ENCODE measurements at places on chromosomes 3 and 15.

- DNase-seq: no peak
Measured at GRCh38 chr15:72836676-72837330, 53.2 kb upstream of the ADPGK start.

- DNase-seq: no peak
Measured at GRCh38 chr15:24862726-24863521, 91.9 kb upstream of the SNRPN start.

DNA sequence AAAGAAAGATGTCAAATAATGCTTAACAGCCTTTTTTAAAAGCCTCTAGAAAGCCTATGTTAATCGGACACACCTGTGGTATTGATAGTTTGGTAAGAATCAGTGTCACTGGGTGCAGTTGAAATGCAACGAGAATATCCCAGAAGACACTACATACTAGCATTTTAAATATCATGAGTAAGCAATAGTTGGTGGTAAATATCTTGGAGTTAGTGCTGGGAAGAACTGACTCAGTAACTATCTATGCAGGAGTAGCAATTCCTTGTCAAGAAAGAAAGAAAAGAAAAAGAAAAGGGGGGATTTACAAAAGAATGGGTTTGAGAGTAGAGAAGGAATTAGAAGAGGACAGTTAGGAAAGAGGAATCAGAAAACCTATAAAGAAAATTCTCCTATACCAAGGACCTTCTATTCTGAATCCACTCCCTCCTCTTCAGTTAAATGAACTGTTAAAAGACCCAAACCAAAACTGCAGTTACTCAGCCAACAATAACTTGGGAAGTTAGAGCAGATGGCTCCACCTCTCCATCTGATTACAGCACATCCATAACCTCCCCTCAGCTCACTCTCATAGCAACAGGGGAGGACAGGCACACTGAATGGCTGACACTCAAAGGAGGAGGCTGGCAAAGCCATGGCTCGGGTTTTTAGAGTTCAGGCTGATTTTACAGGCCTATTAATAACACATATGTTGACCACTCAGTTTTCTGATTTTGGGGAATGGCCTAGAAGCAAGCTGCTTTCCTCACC is 207.6 kb upstream of the MDFIC2 start:
- DNase-seq: no peak

DNA sequence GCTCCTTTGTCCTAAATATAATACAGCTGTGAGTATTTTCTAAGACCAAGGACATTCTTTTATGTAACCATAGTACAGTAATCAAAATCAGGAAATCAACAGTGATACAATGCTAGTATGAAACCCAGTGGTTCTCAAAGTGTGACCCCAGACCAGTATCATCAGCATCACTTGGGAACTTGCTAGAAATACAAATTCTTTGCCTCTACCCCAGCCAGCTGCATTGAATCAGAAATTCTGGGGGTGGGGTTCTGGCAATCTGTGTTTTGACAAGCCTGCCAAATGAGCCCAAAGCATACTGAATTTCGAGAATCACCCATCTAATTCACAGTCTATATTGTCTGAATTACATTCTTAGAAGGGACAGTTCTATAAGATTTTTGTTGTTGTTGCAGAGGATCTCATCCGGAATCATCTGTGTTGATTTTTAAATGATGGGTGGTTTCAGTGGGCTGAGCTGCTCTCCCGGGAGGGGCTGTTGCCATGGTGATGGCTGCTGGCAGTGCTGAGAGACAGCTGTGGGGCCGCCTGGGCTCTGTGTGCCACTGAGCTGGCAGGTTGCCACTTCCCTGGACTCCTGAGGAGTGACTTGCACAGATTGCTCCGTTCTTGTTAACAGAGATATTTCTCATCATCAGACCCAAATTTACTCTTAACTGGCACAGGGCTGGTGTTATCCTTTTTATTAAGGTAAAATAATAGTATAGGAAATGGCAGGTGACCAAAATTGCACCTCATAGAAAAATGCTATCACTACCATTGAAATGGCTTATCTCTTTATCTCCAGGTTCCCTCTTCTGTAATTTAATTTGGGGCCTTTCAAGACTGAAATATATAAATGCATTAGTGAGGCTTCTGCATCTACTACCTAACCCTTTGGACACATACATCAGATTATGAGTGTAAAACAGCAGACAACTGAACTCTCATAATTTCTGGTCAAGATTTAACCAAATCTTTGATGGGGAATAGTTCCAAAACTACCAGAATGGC is 56.5 kb downstream of the NEK11 start:
- DNase-seq: peak; percentile 84

DNA sequence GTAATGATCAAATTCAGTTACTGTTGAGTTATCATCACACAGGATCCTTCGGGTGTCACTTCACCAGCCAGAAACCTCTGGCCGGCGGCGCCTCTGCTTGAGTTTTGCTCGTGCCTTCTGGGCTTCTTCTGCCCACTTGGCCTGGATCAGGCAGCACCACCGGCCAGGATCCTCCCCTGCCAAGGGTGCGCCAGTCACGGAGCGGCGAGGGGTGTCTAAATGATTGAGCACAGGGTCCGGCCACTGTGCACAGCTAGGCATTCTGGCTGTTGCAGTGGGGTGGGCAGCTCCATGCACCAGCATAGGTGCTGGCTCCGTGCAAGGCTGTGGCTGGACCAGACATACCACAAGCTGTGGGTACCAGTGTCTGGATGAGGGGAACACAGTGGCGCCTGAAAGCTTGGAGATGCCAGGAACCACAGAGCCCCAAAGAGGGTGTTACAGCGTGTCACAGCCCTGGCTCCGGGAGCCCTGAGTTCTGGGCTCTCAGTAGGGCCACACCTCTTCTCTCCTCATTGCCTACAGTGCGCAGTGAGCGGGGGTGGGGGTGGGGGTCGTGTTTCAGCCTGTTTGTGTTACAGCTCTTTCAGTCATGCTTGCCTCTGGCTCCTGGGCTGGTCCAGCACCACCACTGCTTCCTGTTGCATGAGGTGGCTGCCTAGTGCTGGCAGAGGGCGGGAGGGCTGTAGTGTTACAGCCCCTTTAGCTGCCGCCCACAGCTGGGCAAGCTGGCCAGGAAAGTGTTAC is 169.4 kb downstream of the FNDC3B start:
- DNase-seq: no peak

GRCh38 chr3:120622870-120623726 is 27.0 kb downstream of the NDUFB4 start:
- DNase-seq: no peak

- DNase-seq: no peak
Measured at GRCh38 chr15:60396100-60396499, 1.7 kb downstream of the ANXA2 start.

DNA sequence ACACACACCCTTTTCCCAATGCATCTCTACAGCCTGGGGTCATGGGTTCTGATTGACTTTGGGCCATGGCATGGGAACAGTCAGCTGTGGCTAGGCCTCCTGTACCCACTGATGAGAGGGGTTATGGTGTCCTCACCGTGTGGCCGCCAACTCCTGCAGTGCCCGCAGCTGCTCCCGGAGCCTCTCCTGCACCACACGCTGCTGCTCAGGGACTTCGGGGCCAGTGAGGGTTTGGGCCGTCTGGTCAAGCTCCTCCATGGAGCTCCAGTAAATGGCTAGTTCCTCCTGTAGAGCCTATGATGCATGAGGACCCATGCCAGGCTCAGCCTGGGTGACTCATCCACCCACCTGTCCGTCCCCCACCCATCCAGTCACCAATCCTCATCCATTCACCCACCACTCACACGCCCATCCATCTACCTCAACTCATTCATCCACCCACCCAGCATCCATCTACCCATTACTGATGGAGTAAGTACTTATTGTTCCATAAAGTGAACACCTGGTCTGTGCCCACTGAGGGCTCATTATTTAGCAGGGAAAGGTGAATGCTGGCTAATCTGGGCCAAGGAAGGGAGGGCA is 21.6 kb downstream of the SPTBN5 start:
- DNase-seq: no peak

- no peak for DNase-seq
Measured at GRCh38 chr15:74131628-74132413, 1.4 kb downstream of the ISLR2 start.

DNA sequence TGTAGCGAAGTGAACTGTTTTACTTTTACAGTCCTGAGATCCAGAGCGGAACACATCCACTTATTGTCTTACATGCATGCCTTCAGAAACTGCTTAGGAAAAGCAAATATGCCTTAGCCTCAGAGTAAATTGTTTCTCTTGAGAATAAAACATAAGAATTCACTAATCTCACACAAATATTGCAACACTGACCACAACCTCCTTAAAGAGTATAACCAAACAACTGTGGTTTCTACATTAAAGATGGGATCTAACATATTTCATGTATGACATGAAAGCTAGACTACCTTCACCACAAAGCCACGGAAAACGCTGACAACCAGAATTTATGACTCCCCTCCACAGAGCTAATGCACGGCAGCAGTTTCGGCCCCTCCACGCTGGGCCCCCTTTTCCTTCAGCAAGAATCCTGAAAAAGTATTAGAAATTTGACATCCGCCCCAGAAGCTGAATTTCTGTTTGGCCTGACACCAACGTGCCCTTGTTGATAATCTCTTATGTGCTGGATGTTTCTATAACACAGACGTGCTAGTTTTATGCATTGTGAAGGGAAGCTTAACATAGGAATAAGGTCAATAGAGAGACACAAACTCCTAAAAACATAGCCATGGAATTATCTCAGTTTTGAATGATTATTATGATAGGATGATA is 84.6 kb downstream of the GREM1 start:
- DNase-seq: no peak

DNA sequence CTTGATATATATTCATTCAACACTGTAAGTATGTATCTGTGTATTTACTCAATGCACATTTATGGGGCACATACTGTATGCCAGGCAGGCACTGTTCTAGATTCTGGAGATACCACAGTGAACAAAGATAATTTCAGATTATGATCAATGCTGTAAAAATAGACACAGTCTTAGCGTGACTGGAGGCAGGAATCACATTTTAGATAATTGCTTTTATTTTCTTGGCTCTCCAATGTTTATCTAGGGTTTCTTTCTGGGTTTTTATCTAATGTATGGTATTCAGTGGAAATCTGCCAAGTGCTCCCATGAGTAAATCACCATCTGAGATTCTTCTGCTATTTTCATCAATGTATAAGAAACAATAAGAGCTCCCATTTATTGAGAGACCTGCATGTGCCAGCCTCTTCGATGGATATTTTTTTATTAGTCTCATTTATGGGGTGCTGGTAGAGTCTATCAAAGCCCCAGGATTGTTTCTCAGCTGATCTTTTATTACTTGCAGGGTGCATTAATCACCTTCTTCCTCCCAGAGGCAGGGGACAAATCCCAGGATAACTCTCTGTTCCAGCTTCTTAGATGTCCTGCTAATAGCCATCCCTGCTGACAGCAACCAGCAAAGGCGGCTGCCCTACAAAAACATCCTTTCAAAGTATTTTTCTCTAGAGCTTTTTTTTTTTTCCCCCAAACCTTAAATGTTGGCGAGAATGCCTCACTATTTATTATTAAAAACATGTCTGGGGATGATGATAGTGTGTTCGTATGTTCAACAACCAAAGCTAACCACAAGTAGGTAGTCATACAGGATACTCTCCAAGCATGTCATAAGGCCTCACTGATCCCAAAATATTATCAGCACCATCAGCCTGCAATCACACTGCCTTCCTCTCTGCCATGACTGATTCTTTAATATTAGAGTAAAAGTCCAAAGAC is 331.0 kb upstream of the RASGRP1 start:
- DNase-seq: no peak

- no peak for DNase-seq
Measured at GRCh38 chr3:59072681-59073080, 22.9 kb upstream of the CFAP20DC start.

DNA sequence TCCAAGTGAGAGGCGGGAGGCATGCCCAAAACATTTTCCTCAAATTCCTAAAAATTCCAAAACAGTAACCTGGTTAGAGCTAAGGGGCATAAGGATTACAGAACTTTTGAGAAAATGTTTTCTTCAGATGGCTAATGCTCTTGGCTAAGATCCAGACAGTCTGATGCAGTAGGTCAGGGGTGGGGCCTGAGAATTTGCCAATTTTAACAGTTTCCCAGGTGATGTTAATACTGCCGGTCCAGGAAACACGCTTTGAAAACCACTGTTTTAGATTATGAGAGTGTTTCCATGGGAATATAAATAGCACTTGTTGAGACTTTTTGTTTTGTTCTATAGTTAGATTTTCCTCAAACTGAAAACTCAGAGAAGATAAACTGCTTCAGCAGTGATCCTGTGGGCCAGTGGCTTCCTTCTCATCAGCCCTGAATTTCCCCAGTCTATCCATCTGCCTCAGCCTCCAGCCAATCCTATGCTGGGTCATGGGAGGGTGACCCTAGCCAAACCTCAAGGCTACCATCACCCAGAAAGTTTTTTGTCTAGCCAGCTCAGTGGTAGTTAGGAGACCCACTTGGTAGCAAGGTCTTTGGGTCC is 71.6 kb upstream of the ACP3 start:
- no peak for DNase-seq

- no peak for DNase-seq
Measured at GRCh38 chr15:78565951-78566774, 843 bp downstream of the CHRNA5 start.

DNA sequence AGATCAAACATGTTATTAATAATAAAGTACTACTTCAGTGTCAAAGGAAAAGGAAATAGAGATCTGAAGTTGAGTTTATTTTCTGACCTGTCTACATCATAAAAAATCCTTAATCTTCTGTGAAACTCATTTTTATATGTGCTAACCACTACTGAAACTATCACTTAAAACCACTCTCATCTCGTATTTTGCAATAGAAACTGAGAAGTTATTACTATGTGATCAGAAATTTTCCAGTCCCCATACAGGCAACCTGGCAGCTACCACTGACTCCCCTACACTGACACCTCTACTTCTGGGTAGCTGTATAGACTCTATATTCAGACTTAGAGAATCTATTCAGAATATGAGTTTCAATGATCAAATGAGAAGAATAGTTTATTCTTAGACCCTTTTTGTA is 8.3 kb downstream of the HDGFL3 start:
- no peak for DNase-seq

DNA sequence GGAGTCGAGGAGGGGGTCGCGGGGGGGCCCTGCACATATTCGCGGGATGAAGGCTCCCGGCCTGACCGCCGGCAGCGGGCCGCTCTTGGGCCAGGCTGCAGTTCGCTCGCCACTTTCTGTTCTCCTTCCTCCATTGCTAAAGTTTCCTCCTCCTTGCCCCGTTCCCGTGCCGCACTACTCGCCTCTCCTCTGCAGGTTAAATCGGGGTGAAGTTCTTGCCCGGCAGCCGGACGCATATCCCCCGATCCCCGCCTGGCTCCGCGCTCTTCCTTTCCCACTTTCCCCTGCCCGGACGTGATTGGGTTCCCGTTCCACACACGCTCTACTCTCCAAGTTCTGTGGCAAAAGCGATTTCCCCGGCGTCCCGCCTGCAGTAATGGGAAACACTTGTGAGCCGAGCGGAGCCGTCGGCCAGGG is 556 bp downstream of the CRYBG3 start:
- DNase-seq: peak; percentile 78

GRCh38 chr3:111301238-111301798 is 229.7 kb downstream of the NECTIN3 start:
- DNase-seq: no peak

DNA sequence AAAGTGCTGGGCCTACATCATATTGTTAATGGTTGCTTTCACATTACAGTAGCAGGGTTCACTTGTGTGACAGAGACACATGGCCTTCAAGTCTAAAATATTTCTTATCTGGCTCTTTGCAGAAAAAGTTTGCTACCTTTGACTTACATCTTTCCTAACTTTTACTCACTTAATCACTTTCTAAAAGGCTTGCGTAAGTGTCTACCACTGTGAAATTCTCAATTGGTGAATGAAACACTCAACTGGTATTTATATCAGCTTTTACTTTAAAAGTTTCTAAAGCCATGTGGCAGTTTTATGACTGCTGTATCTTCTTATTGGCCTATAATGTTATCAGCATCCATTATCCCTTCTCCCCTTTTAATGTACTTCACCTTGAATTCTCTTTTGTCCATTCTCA is 554.5 kb downstream of the ZIC1 start:
- DNase-seq: no peak

GRCh38 chr3:161291191-161291901 is 70.2 kb downstream of the NMD3 start:
- DNase-seq: no peak
